ENCODE measurements at places on chromosomes 3 and 15.

GRCh38 chr15:25072857-25073476, 118.2 kb downstream of the SNRPN start:
- DNase-seq = no peak

DNA sequence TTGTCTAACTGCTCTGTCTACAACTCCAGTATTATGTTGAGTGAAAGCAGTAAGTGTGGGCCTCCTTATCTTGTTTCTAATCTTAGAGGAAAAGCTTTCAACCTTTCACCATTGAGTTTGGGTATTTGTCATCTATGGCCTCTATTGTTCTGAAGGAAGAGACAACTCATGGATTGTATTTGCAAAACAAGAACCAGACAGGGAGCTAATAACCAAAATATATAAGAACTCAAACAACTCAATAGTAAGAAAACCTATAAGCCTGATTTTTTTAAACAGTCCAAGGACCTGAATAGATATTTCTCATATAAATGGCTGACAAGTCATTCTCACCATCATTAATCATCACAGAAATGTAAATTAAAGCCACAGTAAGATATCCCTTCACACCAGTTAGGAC, 113.0 kb downstream of the TAFA4 start:
- DNase-seq = no peak

GRCh38 chr3:184731786-184732537, 20.1 kb upstream of the MAGEF1 start:
- no peak for DNase-seq

- no peak for DNase-seq
These were observed 57.5 kb downstream of the CACNA2D2 start for GRCh38 chr3:50445919-50446318.

DNA sequence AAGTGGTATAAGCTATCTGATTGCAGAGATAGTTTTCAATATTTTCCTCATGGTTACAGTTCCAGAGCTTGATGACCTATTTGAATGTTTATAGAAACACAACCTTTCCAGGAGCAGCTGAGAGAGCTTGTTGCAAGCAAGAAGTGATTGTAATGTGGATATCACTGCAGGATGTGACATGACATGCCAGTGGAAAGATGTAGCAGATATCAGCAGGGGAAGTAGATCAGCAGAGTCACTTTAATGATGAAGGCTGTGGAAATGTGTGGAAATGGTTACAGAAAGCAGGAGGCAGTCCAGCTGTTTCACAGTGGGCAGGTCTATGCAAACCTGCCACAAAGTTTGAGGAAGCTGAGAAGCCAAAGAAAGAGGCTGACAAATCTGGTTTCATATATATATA, 21.0 kb downstream of the TMEM158 start:
- DNase-seq = no peak
